ENCODE measurements at places on chromosomes 4 and X.

DNA sequence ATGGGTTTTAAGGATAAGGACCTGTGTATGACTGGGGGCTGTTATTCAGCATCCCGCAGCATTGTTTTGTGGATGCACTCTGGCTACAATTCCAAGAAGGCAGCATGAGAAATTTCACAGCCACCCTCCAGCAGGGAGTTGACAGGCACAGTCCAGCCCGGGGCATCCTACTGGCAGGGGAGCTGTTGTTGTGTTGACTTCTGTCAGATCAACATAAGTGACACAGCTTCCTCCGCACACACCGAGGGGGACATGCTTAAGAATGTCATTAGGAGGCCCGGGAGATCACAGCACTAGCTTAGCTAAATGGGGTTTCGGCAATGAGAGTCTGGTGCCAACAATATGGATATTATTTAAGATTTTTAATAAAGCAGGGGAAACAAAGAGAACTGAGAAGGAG is 326.5 kb downstream of the ASMT start:
- DNase-seq: no peak

- no peak for DNase-seq
Measured at GRCh38 chr4:75718529-75718928, 5.8 kb upstream of the USO1 start.

DNA sequence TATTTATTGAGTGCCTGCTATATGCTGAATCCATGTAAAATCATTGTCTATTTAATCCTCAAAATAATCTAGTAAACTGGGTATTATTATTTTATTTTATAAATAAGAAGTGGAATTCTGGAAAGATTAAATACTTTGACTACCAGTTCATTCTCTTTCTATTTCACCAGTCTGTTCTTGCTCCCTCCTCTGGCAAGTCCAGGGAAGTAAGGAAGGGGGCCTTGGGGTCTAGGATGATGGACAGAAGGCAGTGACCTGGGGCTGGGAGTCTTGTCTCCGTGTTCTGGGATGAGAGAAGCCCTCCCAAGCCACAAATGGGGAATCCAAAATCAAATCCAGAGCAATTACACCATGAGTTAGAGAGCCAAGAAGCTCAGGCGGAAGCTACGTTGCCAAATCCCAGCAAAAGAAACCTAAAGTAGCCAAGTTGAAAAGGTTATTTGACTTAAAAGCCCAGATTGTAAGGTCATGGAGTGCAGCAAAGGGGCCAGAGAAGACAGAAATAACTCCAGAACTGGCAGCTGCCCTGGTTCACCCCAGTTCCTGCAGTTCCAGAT is 28.3 kb upstream of the PARM1 start:
- no peak for DNase-seq

- DNase-seq: peak; percentile 65
Measured at GRCh38 chr4:4541040-4541631, 712 bp downstream of the STX18 start.

DNA sequence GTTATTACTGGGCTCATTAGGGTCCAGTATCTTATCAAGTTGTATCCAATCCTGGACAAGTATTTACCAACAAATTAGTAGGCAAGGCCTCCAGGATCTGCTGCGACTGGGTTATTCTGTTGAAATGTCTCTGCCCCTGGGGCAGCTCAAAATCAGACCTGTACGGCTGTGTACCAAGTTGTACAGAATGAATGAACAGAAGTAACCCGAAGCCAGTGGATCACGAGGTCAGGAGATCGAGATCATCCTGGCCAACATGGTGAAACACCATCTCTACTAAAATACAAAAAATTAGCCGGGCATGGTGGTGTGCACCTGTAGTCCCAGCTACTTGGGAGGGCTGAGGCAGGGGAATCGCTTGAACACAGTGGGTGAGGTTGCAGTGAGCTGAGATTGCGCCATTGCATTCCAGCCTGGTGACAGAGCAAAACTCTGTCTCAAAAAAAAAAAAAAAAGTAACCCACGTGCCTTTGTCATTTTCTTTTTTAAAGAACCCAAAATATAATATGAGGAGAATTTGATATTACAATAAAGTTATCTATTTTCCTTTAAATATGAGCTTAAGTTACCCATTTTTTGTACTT is 127.3 kb downstream of the CBR4 start:
- DNase-seq: no peak

- no peak for DNase-seq
Measured at GRCh38 chr4:56671860-56672259, 9.2 kb downstream of the HOPX start.

DNA sequence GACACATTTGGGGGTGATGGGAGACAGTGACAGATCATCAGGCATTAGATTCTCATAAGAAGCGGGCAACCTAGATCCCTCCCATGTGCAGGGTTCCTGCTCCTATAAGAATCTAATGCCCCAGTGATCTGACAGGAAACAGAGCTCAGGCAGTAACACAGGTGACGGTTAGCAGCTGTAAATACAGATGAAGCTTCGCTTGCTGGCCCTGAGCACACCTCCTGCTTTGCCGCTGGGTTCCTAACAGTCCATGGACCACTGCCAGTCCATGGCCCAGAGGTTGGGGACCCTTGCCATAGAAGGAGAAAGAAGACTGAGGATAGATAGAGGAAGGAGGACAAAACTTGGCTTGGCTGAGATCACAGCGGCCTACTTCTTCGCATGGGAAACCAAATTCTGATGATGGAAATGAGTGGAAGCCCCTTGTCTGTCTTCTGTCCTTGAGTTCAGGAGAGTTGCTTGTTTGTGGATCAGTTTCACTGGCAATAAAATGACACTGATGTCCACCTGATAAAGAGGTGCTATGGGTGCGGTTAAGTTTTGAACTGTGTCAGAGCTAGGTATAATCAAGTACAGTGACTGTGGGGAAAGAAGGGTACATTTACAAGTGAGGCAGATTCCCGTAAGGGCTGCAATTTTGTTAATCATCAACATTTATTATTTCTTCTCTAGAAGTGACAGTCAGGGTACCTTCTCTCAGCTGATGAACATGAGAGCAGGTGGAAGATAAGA is 1.7 kb upstream of the TIFA start:
- DNase-seq: no peak

DNA sequence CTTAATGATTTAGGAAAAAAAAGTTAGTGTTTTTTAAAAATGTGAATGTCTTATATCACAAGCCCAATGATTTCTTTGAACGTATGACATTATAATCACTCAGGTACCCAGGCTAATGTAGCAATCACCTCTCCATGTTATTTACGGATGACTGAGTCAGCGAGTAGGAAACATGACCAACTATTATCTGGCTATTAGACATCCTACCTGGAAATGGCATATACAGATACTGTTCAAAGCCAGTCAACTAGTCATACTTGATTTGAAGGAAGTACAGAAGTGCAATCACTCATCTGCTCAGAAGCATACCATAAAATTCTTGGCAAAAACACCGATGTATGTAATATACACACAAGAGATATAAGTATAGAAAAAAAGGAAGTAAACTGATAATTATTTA is 732.5 kb downstream of the ARAP2 start:
- DNase-seq: no peak

GRCh38 chr4:153684182-153684970 is at the start of gene TLR2:
Gene TLR2 (plus strand): TSS chr4:153684280. CDS start chr4:153702908, 18,628 bp downstream.
- DNase-seq: peak; percentile 69

- no peak for DNase-seq
Measured at GRCh38 chr4:971666-972500, 1.5 kb downstream of the DGKQ start.

DNA sequence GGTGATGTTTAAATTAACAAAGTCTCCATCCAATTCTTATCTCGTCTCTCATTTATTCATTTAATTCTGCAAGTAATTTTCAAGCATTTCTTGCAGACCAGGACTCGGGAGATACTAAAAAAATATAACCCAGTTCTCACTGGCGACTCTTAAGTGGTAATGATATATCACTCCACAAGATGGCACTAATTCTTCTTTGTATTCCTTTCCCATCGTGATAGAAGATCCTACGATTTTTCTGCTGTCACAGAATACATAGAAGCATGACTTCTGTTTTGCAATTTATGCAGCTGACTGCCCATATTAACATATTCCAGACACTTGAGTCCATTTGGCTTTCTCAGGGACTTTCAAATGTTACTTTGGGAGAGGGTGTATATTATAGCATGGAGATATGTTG is 64.0 kb upstream of the FGF13 start:
- no peak for DNase-seq

DNA sequence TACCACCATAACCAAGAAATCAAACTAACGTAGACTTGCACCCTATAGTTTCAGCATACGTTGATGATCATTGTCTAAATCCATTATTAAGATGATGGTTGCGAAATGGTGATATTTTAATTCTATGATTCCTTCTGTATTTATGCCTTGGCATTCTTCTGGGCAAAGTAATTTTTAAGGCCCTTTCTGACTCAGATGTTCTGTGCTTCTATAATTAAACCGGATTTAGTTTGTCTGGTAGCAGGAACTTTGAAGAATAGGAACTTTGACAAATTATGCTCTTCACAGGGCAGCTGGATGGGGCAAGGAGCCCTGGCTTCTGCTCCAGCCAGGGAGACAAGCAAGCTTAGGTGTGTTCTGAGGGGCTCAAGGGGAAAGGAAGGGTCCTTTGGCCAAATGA is 23.8 kb upstream of the PLAC1 start:
- DNase-seq: no peak

- peak; percentile 41 for DNase-seq
Measured at GRCh38 chrX:13257223-13258051, 62.4 kb downstream of the ATXN3L start.

DNA sequence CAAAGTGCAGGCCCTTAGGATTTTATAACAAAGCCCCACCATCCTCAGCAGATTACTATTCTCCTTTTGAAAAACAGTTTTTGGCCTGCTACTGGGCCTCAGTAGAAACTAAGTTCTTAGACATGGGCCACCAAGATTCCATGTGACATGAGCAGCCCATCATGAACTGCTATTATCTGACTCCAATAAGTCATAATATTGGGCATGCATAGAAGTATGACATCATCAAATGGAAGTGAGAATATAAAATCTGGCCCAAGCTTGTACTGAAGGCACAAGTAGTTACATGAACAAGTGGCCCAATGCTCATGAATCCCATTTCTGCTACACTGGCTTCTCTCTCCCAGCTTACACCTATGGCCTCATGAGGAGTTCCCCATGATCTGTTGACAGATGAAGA is 404.8 kb downstream of the EPHA5 start:
- DNase-seq: no peak

DNA sequence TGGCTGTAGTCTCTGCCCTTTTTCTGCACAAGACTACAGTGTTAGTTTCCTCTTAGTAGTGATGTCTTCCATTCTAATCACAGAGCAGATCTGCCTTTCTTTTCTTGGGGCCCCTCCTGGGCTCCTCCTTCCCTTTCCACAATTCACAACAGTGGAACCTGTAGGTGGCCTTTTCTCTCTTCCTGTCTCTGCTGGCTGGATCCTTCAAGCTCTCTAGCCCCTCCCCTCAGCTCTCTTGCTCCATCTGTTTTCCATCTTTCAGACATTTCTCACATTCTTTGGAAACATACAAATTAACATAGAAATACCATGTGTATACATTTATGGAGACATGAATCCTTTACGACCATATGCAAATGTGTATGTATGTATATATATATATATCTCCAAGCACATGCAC is 304 bp upstream of the SPIN2A start:
- DNase-seq: no peak

GRCh38 chrX:136829413-136829812 is 48.7 kb upstream of the ARHGEF6 start:
- no peak for DNase-seq

DNA sequence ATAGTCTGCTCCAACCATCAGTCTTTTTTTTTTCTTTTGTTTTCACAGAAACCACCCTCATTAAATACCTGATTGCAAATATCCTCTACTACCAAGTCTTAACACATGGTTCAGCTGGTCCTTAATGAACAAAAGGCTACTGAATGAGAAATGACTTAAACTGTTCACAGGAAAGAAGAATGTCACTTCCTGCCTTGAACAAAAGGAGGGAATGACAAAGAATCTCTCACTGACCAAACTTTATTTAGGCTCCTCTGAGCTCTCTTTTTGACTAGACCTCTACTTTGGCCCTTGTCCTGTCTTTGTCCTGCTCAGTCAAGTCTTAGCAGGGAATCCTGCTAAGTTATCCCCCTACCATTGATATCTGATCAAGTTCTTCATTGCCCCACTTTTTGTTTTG is 31.8 kb upstream of the GJB1 start:
- DNase-seq: no peak

- no peak for DNase-seq
Measured at GRCh38 chrX:55488006-55488592, 1.5 kb downstream of the USP51 start.
